ENCODE measurements at places on chromosomes 5 and 9. TPM values are rescaled to one million over a fixed set of nuclear protein-coding genes. Genes with fewer than 3 reads are reported as not detected.

The OR2V1 gene
- not detected for total RNA-seq

The PCDHA1 gene
- total RNA-seq = under 0.01 TPM

The OGN gene
- 0.33 TPM for total RNA-seq

The SPATA6L gene
- 1.1 TPM for total RNA-seq

The PCSK1 gene
- total RNA-seq = 0.89 TPM

The ITGA1 gene
- total RNA-seq = 9.5 TPM

The ANKDD1B gene
- total RNA-seq = 0.62 TPM

The SGCD gene
- 3.7 TPM for total RNA-seq

The EIF4E1B gene
- total RNA-seq = not detected

The CCDC171 gene
- total RNA-seq = 4.5 TPM

The C8G gene
- total RNA-seq = 0.37 TPM

The PCDHGA6 gene
- total RNA-seq = 3.2 TPM

The BARHL1 gene
- total RNA-seq = not detected

The CCL27 gene
- not detected for total RNA-seq

The SERF1A gene
- total RNA-seq = 5.9 TPM

The SLIT3 gene
- total RNA-seq = 2.5 TPM

The GKAP1 gene
- total RNA-seq = 1.1 TPM

The SLC6A19 gene
- not detected for total RNA-seq

The FAM221B gene
- not detected for total RNA-seq

The TSSK1B gene
- total RNA-seq = 0.11 TPM

The MRPL50 gene
- total RNA-seq = 14.2 TPM

The RELL2 gene
- 4.9 TPM for total RNA-seq

The ADAMTS12 gene
- total RNA-seq = 13.5 TPM

The ZNF366 gene
- under 0.01 TPM for total RNA-seq

The TPPP gene
- 0.25 TPM for total RNA-seq

The IL5 gene
- total RNA-seq = not detected

The CDH9 gene
- not detected for total RNA-seq

The CER1 gene
- not detected for total RNA-seq

The TAF11L5 gene
- total RNA-seq = not detected

The ANKRD31 gene
- total RNA-seq = 0.11 TPM

The TRIM23 gene
- total RNA-seq = 32.1 TPM

The SHLD3 gene
- 5.0 TPM for total RNA-seq

The KCNIP1 gene
- not detected for total RNA-seq

The RNF130 gene
- total RNA-seq = 21.2 TPM

All from uterine smooth muscle cell (primary cell).